ENCODE measurements at places on chromosomes 2 and 18.

- DNase-seq = no peak
Measured at GRCh38 chr18:11981543-11982366, 448 bp downstream of the IMPA2 start.

DNA sequence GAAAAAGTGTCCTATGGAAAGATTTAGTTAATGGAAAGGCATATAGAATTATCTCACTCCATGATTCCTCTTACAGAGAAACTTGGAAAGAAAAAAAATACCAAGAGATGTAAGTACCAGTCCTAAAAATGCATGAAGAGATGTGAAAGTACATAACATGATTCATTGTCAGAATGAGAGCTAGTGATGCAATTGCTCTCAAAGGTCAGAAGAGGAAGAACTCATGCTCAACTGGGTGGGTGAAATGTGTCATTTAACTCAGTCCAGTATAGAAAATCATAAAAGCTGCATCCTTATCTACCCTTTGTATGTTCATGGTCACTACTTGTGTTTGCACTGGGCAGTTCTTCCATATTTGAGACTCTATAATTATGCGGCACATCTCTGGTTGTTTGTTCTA lies 300.0 kb upstream of the PIK3C3 start:
- no peak for DNase-seq

DNA sequence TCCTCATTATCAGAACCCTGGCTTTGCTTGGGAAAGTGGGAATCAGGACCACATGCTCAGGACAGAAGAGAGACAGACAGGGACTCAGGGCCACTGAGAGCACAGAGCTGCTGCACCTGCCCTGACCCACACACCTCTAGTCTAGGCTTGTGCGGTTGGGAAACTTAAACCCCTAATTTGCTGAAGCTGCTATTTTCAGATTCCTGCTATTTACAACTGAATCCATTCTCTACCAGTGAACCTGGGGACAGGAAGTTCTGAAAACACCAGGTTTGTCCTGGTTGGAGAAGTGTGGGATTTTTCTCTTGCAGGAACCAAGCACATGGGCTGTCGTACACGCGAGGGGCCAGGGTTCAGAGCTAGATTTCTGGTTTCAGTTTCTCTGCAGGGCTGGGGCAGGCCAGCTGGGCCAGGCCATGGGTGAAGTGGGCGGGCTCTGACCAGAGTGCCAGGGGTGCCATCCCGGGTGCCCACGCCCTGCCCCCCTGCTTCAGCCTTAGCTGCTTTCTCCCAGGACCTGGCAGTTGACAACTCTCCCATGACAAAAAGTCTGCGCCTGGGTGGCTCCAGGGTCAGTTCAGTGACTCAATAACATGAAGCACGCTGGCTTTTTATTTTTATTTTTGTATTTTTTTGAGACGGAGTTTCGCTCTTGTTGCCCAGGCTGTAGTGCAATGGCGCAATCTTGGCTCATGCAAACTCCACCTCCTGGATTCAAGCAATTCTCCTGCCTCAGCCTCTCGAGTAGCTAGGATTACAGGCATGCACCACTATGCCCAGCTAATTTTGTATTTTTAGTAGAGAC lies 51.3 kb upstream of the SLC1A4 start:
- DNase-seq = no peak

DNA sequence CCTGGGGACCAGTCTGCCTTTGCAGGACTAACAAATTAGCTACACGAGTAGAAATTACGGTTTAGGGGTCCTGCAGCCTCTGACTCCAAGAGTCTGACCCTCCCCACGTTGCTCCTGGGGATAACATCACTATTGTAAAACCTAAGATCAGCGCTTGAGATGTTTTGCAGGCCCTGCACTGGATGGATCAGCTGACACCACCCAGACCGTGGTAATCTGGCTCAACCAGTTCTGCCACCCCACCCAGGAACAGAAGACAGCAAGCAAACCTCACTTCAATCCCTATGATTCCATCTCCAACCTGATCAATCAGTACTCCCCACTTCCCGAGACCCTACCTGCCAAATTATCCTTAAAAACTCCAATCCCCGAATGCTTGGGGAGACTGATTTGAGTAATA lies 31.7 kb downstream of the NGEF start:
- no peak for DNase-seq

- DNase-seq = no peak
Measured at GRCh38 chr18:70158992-70159717, 46.3 kb downstream of the RTTN start.
